ENCODE measurements at places on chromosomes 4 and X. TPM values are rescaled to one million over a fixed set of nuclear protein-coding genes. Genes with fewer than 3 reads are reported as not detected.

GRCh38 chr4:38124961-38125360 is 164.8 kb downstream of the PTTG2 start:
- no peak for DNase-seq

DNA sequence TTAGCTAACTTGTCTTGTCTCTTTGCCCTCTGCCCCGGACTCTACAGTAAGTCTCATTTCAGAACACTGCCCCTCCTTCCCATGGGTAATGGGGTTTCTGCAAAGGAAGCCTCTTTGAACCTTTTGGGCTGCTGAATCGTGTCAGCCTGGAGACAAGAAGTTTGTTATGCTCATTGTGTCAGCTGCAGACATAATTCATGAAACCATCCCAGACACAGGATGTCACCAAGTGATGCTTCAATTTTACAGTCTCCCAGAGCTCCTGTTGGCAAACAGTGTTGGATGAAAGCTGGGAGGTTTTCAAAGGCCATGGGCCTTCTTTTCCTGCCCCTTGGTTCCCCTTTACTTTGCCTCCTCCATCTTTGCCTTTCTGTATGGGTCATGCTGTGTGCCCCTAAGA is 223.1 kb upstream of the TAPT1 start:
- no peak for DNase-seq

- DNase-seq: no peak
Measured at GRCh38 chr4:99734583-99735322, 77.1 kb upstream of the C4orf54 start.

DNA sequence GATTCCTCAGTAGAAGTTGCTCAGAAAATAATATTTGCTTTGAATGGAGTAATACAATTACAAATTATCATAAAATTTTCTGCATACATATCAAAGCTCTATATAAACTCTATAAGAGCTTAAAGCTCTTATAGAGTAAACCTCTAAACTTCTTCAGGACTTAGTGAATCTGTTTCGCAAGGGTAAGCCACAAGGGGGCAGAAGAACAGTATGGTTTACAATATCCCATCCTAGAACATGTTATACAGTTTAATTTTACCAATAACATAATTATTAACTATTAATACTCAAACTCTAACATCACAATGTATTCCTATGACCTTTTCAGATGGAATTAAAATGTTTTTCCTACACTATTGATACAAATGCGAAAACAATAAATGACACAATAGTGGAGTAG is 33.8 kb upstream of the SPANXN1 start:
- DNase-seq: no peak

DNA sequence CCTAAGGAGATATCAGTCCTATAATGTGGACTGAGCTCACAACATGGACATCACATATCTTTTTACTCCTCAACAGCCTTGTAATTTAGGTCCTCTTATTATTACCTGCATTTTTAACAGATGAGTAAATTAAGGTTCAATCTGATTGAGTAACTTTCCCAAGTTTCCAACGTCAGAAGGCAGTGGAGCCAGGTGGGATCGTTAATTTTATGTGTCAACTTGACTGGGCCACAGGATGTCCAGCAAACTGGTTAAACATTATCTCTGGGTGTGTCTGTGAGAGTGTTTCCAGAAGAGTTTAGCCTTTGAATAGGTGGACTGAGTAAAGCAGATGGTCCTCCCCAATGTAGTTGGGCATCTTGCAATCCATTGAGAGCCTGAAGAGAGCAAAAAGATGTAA is 59.0 kb upstream of the SLIT2 start:
- DNase-seq: no peak

DNA sequence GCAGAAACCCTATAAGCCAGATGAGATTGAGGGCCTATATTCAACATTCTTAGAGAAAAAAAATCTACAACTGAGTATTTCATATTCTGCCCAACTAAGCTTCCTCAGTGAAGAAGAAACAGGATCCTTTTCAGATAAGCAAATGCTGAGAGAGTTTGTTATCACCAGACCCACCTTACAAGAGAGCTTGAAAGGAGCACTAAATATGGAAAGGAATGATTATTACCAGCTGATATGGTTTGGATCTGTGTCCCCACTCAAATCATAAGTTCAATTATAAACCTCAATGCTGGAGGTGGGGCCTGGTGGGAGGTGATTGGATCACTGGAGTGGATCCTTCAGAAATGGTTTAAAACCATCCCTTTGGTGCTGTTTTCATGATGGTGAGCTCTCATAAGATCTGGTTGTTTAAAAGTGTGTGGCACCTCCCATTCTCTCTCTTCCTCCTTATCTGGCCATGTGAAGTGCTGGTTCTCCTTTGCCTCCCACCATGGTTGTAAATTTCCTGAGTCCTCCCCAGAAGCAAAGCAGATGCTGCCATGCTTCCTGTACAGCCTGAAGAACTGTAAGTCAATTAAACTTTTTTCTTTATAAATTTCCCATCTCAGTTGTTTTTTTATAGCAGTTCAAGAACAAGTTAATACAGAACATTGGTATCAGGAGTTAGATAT is 144.2 kb downstream of the MSN start:
- no peak for DNase-seq

DNA sequence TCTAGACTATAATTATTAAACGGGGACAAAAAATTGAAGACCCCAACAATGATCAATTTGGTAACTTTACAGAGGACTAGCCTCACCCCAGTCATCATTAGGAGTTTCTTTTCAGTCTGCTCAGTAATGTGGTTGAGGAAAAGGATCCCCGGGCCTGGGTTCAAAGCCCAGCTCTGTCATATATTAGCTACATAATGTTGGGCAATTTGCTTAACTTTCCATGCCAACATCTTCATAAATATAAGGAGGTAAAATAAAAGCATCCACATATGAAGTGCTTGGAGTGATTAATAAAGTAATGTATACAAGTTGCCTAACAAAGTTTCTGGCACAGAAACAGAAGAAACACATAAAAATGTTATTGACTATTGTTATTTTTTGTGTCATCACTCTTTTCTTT is 53.4 kb upstream of the ANTXR2 start:
- no peak for DNase-seq

PHOX2B gene
- 0.26 TPM for total RNA-seq

GPAT3 gene
- 11.2 TPM for total RNA-seq

ZDHHC15 gene
- 1.5 TPM for total RNA-seq

GAGE12C gene
- not detected for total RNA-seq

UGT2B10 gene
- total RNA-seq: 10.2 TPM

RAB40A gene
- 0.92 TPM for total RNA-seq

PRR32 gene
- not detected for total RNA-seq

PRSS12 gene
- total RNA-seq: 39.4 TPM
